Esophagus squamous epithelium (tissue), 5 donors: ENCODE measurements at places on chromosomes 7 and 10.

DNA sequence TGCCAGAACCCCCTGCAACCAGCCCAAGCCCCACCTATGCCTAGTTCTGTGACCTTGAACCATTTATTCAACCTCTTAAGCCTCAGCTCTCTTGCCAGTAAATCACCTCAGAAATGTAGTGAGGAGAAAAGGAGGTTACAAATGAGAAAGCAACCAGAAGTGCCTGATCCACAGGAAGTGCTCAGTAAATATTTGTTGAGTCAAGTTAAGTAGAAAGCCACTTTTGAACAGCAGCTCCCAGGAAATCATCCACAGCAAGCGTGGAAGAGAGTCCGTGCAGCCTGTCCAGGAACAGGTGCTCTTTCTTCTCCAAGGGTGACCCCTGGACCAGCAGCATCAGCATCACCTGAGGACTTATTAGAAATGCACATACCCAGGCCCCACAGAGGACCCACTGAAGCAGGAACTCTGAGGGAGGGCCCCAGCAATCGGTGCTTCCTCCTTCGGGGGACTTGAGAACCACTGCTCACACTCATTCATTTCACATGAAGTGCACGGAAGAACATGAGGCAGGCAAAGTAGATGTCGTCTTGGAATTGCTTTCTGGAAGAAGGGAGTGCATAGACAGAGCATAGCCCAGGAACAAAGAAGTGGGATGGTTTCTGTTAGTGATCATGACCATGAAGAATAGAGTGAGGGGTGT lies 6.3 kb upstream of the C10orf71 start:
- DNase-seq, result no peak

GRCh38 chr7:35761871-35762677 lies 38.8 kb upstream of the SEPTIN7 start:
- DNase-seq, result no peak

GRCh38 chr10:114405011-114405350 lies 679 bp upstream of the AFAP1L2 start:
- DNase-seq, result no peak

DNA sequence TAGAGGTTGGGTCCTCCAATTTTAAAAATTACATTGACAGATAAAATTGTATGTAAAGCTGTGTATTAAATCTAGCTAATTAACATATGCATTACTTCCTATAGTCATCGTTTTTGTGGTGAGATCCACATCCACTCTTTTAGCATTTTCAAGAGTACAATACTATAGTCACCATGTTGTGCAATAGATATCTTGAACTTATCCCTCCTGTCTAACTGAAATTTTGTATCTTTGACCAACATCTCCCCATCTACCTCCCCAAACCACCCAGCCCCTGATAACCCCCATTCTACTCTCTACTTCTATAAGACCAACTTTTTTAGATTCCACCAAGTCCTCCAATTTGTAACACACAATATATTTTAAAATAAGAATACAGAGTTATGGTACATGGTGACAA lies 208.0 kb downstream of the RELN start:
- no peak for DNase-seq

GRCh38 chr7:53697913-53698312 lies 662.5 kb downstream of the POM121L12 start:
- no peak for DNase-seq

DNA sequence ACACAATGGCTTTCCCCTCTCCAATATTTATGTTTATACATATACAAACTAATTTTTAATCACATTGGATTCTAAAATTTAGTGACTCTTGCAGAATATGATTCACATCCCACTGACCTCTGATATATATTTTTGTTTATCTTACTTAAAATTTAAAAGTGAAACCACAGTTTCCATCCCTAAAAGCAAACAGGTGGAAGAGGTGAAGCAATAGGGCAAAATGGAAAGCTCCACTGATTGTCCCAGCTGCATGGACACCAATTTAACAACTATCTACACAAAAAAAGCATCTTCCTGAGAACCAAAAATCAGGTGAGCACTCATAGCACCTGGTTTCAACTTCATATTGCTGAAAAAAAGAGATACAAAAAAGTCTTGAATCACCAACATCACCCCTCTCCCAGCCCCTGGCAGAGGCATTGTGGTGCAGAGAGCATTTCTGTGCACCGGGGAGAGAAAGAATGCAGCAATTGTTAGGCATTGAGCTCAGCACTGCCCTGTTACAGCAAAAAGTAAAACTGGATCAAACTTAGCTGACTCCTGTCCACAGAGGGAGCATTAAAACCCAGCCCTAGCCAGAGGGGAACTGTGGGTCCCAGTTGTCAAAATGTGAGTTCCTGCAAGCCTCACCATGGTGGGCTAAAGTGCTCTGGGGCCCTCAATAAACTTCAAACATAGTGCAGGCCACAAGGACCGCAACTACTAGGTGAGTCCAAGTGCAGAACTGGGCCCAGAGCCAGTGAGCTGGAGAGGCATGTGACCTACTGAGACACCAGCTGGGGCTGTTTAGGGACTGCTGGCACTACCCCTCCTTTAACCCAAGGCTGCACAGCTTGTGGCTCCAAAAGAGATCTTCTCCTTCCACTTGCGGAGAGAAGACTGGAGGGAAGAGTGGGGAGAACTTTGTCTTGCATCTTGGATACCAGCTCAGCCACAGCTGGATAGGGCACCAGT lies 92.1 kb downstream of the SIRT1 start:
- no peak for DNase-seq

- DNase-seq, result peak; percentile 42
Observed at GRCh38 chr10:96832721-96833219, 672 bp downstream of the LCOR start.

GRCh38 chr10:90526721-90527120 lies 331.1 kb downstream of the HTR7 start:
- DNase-seq, result no peak

DNA sequence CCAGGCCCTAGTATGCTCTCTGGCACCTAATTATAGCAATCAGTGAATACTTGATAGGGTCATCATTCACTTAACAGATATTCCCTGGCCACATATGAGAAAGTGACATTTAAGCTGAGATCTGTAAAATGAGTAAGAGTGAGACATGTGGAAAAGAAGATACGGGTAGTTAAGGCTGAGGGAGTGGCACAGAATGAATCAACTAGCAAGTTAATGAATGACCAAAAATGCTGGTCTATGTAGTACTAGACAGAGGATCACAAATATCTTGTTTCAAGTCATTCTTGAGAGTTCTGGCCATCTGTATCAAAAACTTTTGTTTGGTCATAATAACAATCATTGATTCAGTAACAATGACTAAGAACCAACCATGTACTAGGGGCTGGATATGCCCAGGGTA lies 954.9 kb downstream of the CNTNAP2 start:
- no peak for DNase-seq

- no peak for DNase-seq
Observed at GRCh38 chr7:138958391-138958956, 22.7 kb downstream of the KIAA1549 start.

DNA sequence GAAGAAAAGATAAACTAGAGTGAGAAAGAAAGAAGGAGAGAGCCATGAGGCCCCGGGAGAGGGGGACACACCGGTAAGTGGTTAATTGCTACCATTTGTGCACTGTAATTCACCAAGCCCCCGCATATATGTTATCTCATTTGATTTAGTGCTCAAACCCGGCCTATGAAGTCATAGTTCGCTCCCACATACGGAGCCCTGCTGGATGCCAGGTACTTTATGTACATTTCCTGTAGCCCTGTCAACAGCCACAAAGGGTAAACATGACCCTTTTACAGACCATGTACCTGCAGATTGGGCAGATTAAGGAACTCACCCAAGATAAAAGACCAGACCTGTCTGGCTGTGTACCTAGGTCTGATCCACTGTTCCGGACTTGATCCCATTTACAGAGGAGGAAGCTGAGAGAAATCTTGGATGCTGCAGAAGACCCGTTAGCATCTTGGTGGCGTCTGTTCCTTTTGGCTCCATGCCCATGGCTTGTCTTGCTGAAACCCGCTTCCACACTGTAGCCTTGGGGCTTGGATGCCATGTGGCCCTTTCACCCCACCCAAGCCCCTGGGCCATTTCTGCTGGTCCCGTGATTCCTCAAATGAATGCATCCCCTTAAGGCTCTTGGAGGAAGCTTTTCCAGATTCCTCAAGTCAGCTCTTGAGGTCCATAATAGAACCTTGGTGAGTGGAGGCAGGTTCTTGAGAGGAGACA lies 32.3 kb downstream of the FAM241B start:
- DNase-seq, result no peak

DNA sequence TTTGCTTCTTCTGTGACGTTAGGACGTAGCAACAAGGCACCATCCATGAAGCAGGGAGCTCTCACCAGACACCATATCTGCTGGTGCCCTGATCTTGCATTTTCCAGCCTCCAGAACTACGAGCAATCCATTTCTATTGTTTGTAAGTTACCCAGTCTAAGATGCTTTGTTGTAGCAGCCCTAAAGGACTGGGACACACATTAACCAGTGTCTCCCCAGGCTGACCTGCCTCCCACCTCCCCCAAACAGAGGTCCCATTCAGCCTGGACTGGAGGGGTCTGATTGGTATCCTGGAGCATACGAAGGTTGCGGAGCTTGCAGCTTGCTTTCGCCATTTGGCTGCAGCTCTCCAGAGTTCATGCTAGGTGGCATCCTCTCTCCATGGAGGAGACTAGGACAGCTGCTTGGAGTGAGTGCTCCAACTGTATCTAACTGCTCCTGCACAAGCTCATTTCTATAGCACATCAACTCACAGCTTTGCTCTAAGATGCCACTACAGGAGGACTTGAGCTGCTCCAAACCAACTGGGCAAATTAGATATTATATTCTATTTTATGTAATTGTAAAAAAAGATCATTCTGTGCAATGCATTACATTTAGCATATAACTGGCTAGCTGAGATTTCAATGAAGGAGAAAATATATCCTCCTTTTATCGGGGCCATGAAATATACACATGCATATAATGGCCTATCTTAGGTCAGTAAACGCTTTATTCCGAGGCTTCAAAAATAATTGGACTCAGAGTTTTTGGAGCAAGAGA lies 8.0 kb upstream of the GRK5 start:
- no peak for DNase-seq

DNA sequence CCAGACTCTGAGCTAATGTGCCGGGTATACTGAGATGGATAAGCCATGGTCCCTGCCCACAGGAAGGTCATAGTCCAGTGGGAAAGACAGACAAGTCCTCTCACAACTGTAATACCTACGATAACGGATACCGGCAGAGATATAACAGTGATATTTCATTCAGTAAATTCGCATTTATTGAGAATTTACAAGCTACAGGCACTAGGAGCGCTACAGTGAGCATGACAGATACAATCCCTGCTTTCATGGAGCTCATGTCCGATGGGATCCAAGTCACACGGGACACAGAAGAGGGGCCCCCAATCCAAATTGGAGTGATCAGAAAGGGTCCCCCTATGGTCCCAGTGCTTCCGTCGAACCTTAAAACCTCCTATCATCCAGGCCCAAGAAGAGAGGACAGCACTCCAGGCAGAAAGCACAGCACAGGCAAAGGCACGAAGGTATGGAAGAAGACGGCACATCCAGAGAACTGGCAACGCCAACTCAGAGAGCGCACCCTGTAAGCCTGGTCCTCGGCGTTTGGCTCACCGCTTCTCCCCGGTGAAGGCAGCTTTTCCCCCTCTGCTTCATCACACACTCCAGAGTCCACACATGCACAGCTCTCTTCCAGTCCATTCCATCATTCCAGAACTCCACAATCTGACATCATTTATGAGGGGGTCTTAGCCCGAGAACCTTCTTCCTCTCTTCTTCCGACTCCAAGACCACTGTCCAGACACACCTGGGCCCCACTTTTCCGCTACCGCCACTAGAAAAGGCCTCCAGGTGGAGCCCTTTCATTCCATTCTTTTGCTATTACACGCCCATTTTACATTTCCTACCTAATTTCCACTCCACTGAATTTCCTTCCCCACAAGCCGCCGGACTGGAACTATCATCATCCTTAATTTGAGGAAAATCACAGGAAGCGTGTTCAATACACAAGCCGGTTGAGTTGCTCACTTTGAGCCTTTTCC lies 47.8 kb upstream of the NKX2-3 start:
- no peak for DNase-seq

- DNase-seq, result no peak
Observed at GRCh38 chr10:112758961-112759360, 191.1 kb upstream of the TCF7L2 start.

DNA sequence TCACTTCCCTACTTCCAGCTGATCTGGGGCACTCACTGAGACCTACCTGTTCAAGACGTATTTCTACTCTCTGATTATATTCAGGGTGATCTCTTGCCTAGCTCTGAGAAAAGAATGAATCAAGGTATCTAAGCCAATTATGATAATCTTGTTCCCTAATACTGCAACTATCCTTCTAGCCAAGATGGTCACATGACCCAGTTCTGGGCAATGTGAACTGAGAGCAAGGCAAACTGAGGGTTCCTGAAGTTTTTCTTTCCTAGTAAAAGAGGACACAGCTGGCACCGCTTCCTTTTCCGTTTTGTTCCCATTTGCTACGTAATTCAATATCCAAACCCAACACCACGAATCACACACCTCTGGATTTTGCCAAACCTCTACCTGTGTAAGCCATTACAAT lies 5.9 kb upstream of the GPAM start:
- DNase-seq, result no peak

- no peak for DNase-seq
Observed at GRCh38 chr7:76332078-76332477, 26.7 kb downstream of the YWHAG start.

DNA sequence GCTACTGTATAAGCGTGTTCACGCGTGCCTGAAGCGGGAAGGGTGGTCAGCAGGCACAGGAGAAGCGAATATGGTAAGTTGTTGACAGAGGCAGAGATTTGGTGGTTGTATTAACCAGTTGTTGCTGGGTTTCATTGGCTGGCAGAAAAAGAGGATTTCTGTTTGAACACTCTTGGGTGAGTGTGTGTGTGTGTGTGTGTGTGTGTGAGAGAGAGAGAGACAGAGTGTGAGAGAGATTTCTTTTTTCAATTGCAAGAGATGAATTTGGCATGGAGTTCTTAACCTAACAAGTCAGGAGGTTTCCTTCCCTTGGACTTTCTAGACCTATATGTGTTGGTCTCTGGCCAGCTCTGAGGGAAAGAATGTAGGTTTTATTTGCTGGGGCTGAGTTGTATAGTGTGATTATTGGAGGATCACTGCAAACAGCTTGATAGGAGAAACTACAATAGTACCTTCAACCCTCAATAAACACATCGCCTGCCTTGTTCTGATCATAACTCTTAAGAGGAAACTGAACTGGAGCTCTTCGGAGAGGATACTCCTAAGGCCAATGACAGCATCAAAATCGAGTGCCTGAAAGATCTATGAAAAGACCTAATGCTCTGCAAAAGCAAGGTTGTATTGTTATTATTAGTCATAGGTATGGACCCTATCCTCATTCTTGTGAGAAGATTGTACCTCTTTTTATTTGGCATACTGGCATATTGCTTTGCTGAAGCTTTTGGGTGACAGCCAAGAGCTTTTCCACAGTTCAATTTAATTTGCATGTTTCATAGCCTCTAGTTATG lies 1.2 kb downstream of the MCU start:
- DNase-seq, result no peak
